ENCODE measurements at places on chromosomes 7 and 10. TPM values are rescaled to one million over a fixed set of nuclear protein-coding genes. Genes with fewer than 3 reads are reported as not detected.
A peak's percentile ranks its signal among the peaks of the same experiment; 100 is the strongest.

Gene ANKRD2
- 0.18 TPM for total RNA-seq

Gene NEUROG3
- total RNA-seq, result not detected

Gene VENTX
- not detected for total RNA-seq

Gene ACTR3C
- 7.9 TPM for total RNA-seq

Gene GOLGA7B
- 0.34 TPM for total RNA-seq

Gene GFRA1
- total RNA-seq, result not detected

Gene AKR1C8
- not detected for total RNA-seq

Gene NRP1
- total RNA-seq, result 6.1 TPM

Gene SYNPO2L
- total RNA-seq, result not detected

- no peak overlapping the region for H3K27ac ChIP-seq
- DNase-seq, result no peak
- no peak overlapping the region for H3K4me3 ChIP-seq
- H3K27me3 ChIP-seq, result peaks cover 2% of the 10 kb centered on the region
- peaks cover 11% of the 10 kb centered on the region for H3K4me1 ChIP-seq
Observed at GRCh38 chr10:114257498-114257897, 18.4 kb downstream of the VWA2 start.

GRCh38 chr7:33761449-33762080 lies 143.8 kb upstream of the BMPER start:
- no peaks in the 10 kb centered on the region for H3K27me3 ChIP-seq
- no peak overlapping the region for H3K4me3 ChIP-seq
- no peaks in the 10 kb centered on the region for H3K4me1 ChIP-seq
- no peak for DNase-seq

GRCh38 chr10:69101451-69102095 lies 13.7 kb downstream of the SRGN start:
- no peaks in the 10 kb centered on the region for H3K27me3 ChIP-seq
- H3K27ac ChIP-seq, result peak overlapping the region; percentile 76
- DNase-seq, result no peak
- peak overlapping the region; percentile 20 for H3K4me3 ChIP-seq
- H3K36me3 ChIP-seq, result peaks cover 74% of the 10 kb centered on the region
- peaks cover 30% of the 10 kb centered on the region for H3K4me1 ChIP-seq

- no peaks in the 10 kb centered on the region for H3K27me3 ChIP-seq
- no peak for DNase-seq
- H3K4me3 ChIP-seq, result no peak overlapping the region
- H3K36me3 ChIP-seq, result peaks cover 71% of the 10 kb centered on the region
- H3K27ac ChIP-seq, result no peak overlapping the region
Observed at GRCh38 chr7:114937446-114937845, 15.6 kb downstream of the MDFIC start.

DNA sequence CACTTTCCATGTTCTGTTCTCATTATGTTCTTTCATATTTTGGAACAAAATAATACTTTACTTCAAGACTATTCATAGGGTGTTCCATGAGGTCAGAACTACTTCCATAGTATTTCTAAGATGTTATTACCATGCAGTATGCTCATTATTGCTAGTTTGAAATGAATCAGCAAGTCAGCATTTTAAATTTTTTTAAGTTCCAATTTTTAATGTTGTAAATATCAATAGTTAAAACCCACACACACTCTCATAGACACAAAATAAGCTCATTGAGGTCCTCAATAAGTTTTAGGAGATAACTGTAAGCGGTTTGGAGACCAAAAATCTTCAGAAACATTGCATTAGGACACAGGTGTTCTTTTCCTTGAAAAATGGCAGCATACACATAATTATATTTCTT lies 550.7 kb downstream of the AUTS2 start:
- H3K36me3 ChIP-seq, result no peaks in the 10 kb centered on the region
- no peaks in the 10 kb centered on the region for H3K4me1 ChIP-seq
- H3K4me3 ChIP-seq, result no peak overlapping the region
- H3K27me3 ChIP-seq, result no peaks in the 10 kb centered on the region

DNA sequence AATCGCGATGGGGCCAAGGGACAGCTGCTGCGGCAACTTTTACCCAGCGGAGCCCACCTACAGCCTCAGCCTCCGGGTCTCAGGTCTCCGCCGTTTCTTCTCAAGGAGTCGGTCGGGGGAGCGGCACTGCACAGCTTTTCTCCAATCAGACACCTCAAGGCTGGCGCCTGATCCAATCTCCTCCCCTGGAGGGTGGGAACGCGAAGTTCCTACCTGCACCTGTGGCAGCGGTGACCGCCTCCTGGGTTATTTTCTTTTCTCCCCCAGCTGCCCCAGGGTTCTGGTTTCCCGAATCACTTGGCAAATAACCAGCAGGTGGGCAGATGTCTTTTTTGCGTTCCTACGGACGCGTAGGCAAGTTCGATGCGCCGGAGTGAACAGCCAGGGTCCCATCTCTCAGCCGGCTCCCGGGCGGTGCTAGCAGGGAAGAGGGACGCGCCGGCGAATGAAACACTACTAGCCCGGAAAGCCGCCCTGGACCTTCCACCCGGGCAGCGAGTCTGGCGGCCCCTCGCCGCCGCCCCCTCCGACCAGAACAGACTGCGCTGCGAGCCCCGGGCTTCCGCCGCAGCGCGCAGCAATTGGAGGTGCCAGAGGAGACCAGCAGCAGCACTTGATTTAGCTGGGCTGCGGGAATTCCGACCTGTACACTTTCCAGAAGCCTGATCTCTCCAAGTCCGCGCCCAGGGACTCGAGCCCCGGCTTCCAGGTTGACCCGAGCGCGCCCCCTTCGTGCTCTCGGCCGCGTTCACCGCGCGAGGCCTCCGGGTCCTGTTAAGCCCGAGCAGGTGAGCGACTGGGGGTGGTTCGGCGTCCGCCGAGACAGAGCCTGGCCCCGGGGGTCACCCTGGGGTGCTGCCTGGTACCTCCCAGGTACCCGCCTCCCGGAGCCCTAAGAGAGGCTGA lies at the start of gene PRR15:
TSS of gene PRR15 (plus strand) at position 246 of the 906 bp plus-strand sequence. CDS start 2,495 bp downstream, outside the sequence.
- no peak within 1 kb of the TSS for H3K27ac ChIP-seq
- no peak for DNase-seq
- H3K27me3 ChIP-seq, result peaks cover 80% of the 10 kb centered on the region
- peak within 1 kb of the TSS; percentile 65 for H3K4me3 ChIP-seq

DNA sequence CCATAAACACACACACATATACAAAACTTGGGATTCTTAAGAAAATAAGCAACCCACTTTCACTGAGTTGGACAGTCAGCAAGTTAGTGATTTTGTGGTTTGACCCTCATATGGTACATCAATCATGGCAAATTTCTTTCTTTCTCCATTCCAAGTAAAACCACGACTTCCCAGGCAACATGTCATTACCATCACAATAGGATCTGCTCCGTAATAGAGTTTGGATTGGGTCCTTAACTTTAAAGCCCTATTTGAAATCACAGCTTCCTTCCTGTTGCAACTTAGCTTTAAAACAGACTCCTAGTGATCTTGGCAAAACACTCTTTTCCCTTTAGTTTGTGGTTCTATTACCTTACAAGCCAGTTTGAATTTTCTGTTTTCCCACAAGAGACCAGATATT lies 483.6 kb downstream of the INHBA start:
- H3K27ac ChIP-seq, result no peak overlapping the region
- no peaks in the 10 kb centered on the region for H3K36me3 ChIP-seq
- no peak for DNase-seq
- H3K4me3 ChIP-seq, result no peak overlapping the region

DNA sequence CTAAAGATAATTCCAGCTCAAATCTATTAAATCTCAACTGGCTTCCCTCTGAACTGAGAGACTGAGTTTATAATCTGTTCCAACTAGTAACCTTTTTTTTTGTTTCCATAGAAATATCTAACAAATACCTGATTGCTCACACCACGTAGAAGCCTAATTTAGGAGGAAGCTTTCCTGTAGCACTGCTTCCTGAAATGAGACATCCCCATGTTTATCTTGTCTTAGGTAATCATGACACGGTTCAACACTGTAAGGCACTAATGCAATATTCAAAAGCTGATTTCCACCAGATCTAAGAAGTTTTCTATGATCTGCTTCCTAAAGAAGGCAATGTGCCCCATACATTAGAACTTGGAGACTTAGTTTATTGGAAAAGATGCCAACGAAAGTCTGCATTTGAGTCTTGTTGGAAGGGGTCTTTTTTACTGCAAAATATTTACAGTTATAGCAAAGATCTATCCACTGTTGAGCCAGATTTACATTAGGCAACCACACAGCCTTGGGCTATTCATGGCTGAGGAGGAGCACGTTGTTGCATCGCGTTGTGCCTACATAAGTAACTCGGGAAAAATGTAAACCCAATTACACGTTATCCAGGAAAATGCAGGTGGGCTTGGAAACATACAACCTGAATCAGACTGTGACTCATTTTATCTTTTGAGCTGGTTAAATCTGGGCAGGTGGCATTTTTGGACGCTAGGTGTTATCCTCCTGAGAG lies 66.3 kb downstream of the VIPR2 start:
- H3K27me3 ChIP-seq, result peaks cover 3% of the 10 kb centered on the region
- DNase-seq, result no peak
- H3K36me3 ChIP-seq, result no peaks in the 10 kb centered on the region
- no peak overlapping the region for H3K4me3 ChIP-seq

DNA sequence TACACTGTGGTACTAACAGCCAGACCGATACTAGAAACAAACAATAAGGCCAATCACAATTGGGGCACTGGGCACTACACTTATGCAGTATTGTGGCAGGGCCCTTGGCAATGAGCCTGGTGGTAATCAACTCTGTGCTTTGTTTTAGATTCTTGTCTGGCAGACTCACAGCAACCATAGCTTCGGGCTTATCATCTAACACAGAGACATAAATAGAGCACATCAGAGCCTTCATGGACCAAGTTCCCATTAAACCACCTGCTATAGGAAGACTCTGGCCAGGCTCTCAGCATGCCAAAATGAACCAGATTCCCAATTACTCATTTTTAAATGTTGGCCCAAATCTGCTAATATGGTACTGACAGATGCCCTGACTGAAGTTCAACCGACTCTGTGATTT lies 218.6 kb downstream of the DGKI start:
- H3K27ac ChIP-seq, result no peak overlapping the region
- DNase-seq, result no peak
- no peaks in the 10 kb centered on the region for H3K27me3 ChIP-seq
- H3K4me1 ChIP-seq, result no peaks in the 10 kb centered on the region

GRCh38 chr10:86871563-86872183 lies 85.7 kb downstream of the MMRN2 start:
- H3K27me3 ChIP-seq, result no peaks in the 10 kb centered on the region
- H3K4me3 ChIP-seq, result no peak overlapping the region
- H3K27ac ChIP-seq, result no peak overlapping the region
- H3K36me3 ChIP-seq, result no peaks in the 10 kb centered on the region
- H3K4me1 ChIP-seq, result peaks cover 2% of the 10 kb centered on the region

GRCh38 chr10:51023636-51024035 lies 50.7 kb upstream of the PRKG1 start:
- no peaks in the 10 kb centered on the region for H3K27me3 ChIP-seq
- H3K4me1 ChIP-seq, result no peaks in the 10 kb centered on the region
- DNase-seq, result no peak
- no peaks in the 10 kb centered on the region for H3K36me3 ChIP-seq
- H3K27ac ChIP-seq, result no peak overlapping the region

DNA sequence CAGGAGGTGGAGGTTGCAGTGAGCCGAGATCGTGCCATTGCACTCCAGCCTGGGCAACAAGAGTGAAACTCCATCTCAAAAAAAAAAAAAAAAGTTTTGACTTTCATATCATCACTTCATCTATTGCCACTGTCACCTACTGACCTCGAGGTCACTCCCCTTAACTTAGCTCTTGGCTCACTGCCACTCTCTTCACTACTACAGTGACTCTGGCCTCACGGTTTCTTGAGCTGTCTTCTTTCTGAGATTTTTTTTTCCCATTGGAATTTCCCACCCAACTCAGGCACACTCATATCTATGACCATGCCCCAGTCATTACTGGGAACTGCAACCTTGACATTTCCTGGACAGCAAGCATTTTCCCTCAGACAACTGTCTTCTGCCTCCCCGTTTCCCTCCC lies 42.6 kb upstream of the C7orf33 start:
- H3K27ac ChIP-seq, result no peak overlapping the region
- H3K36me3 ChIP-seq, result no peaks in the 10 kb centered on the region
- peaks cover 10% of the 10 kb centered on the region for H3K4me1 ChIP-seq
- peaks cover 23% of the 10 kb centered on the region for H3K27me3 ChIP-seq

DNA sequence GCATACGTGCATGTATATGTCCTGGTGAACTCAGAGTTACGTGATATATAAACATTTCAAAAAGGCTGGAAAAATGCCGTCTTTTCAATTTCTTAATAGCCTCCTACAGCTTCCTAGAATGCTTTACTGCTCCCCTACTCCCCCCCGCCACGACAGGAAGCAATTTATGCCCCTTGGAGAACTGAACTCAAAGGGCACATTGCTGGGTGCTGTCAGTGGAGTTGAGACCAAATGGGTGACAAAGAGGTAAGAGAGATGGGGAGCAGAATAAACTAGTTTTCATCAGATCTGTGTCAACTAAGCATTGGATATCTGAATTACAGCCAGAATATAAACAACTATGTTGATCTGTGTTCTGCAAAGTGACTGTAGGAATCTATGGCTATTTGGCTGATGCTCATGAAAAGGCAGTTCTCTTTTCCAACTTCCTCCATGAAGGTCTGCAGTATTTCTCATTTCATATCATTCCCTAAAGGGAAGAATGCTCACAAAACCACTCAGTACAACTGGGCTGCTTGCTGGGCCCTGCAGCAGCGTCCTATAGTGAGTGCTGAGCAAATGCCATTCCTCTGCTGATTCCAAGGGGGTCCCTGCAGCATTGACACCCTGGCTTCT lies 171.3 kb upstream of the HPS1 start:
- no peaks in the 10 kb centered on the region for H3K36me3 ChIP-seq
- H3K27me3 ChIP-seq, result peaks cover under 1% of the 10 kb centered on the region
- H3K27ac ChIP-seq, result no peak overlapping the region
- no peaks in the 10 kb centered on the region for H3K4me1 ChIP-seq
- DNase-seq, result no peak
- no peak overlapping the region for H3K4me3 ChIP-seq

DNA sequence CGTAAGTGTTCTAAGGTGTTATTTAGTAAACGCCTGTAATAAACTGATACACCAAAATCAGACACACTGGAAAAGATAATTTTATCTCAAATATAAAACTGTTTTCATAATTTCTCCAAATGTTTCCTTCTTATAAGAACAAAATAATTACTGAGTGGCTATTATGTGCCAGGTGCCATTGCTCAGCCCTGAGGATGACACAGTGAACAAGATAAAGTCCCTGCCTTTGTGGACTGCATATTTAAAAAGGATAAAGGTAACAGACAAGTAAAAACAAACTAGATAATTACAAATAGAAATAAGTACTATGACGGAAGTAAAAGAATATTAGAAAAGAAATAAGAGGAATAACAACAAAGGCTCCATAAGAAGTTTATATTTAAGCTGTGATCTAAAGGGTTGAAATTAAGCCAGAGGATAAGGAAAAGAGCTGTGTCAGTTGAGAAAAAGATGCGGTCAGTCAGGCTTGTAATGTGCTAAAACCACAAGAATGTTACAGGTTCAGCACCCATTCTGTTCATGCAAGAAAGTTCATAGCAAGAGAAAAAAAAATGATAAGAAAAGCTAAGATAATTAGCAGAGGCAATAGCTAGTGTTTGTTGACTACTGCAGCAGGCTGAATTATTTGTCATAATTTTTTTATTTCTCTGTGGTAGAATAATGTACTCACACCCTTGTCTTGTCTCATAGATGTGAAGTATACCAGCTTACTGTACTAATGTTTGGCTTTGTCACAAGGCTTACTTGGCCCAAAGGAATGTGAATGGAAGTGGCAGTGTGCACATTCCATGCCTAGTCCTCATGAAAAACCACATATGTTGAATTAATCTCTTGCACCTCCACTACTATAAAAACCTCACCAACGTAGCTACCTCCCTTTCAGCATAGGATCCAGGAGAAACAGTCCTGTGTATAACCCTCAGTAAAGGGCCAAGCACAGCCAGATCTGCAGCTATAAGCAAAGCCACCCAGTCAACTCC lies 75.1 kb downstream of the CRPPA start:
- DNase-seq, result no peak
- H3K4me3 ChIP-seq, result no peak overlapping the region
- no peak overlapping the region for H3K27ac ChIP-seq

- no peaks in the 10 kb centered on the region for H3K27me3 ChIP-seq
- H3K27ac ChIP-seq, result no peak overlapping the region
- H3K36me3 ChIP-seq, result peaks cover 6% of the 10 kb centered on the region
- H3K4me1 ChIP-seq, result peaks cover 31% of the 10 kb centered on the region
Observed at GRCh38 chr10:110033701-110034235, 26.0 kb downstream of the ADD3 start.

Data from activated T-helper 2 cell treated with anti-CD3 and anti-CD28 coated beads, Interferon-gamma antibody, Interleukin-2, Interleukin-4, amounts not matched to agents 10 μg/mL and 5 μg/mL and 100 μg/mL, durations not matched to agents 14 hours and 24 hours and 36 hours (primary cell).